ENCODE measurements at places on chromosomes 1 and 21.

DNA sequence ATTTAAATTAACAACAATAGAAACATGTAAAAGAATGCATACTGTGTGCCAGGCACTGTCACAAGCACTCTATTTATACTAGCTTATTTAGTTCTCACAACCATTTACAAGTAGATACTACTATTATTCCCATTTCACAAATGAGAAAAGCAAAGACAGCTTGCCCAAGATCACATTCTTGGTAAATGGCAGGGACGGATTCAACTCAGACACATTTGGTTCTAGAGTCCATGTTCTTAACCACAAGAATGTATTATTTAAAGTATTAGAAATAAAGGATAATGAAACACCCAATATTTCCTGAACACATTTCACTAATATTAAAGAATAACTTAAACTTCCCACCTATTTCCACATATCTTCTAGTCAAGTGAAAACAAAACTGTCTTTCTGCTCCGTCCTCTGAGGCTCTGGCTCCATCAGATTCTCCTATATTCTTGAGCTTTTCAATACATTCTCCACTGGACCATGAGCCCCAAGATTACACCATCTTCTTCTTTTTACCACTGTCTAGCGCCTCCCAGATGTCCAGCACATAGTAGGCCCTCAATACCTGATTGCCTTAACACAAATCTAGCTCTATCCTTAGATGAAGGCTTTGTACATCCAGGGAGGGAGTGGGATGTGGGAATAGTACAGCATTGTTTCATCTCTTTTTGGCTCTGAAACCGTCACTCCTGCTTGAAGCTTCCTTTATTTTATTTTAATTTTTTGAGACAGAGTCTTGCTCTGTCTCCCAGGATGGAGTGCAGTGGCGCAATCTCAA is 29.3 kb downstream of the SOD1 start:
- DNase-seq: no peak

GRCh38 chr1:107152395-107152794 is 11.6 kb downstream of the NTNG1 start:
- DNase-seq: no peak

DNA sequence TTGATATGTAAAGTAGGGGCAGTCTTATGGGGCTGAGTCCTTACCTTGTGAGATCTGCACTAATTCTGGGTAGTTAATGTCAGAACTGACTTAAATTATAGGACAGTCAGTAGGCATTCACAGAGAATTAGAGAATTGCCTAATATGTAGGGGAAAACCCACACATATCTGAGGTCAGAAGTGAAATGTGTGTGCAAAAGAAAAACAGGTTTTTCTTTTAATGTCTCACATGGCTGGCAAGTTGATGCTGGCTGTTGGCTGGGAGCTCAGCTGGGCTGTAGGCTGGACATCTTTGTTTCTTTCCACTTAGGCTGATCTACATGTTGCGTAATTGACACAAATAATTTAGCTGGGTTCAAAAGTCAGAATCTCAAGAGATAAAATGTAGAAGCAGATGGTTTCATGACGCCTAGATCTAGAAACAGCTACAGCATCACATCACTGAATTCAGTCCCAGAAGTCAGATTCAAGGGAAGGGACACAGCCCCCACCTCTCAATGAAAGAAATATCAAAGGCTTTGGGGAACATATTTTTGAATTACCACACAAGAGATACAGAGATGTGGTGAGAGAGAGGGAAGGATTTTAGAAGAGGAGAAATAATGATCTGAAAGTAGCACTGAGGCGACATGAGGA is 98.9 kb downstream of the TNFSF18 start:
- no peak for DNase-seq

DNA sequence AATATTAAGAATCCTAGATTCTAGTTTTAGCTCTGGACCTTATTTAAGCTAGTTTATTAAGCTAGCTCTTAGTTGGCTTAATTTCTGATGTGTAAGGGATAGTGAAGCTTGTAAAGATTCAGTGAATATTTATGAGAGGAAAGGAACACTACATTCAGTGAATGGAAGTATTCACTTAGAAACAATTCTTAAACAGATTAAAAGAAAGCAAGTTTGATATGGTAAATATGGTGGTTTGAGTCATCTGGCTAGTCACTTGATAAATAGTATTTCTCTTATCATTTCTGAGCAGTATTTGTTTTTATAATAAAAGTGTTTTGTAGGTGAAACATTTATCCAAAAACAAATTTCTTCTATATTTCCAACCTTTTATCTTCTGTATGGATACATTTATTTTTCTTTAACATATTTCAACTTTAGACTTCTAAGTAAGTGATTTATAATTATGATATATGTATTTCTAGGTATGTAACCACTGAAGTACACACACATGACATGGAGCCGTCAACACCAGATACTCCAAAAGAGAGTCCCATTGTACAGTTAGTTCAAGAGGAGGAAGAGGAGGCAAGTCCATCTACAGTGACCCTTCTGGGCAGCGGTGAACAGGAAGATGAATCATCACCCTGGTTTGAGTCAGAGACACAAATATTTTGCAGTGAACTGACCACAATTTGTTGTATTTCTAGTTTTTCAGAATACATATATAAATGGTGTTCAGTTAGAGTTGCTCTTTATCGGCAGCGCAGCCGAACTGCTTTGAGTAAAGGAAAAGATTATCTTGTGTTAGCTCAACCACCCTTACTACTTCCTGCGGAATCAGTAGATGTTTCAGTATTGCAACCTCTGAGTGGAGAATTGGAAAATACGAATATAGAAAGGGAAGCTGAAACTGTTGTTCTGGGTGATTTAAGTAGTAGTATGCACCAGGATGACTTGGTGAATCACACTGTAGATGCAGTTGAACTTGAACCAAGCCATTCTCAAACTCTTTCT is 55.6 kb downstream of the SUCO start:
- DNase-seq: no peak

- DNase-seq: no peak
Measured at GRCh38 chr1:84078108-84078841, 65.8 kb upstream of the PRKACB start.

GRCh38 chr1:107997866-107998265 is 32.9 kb upstream of the VAV3 start:
- DNase-seq: no peak

- DNase-seq: no peak
Measured at GRCh38 chr1:17717594-17718535, 37.3 kb upstream of the ACTL8 start.

DNA sequence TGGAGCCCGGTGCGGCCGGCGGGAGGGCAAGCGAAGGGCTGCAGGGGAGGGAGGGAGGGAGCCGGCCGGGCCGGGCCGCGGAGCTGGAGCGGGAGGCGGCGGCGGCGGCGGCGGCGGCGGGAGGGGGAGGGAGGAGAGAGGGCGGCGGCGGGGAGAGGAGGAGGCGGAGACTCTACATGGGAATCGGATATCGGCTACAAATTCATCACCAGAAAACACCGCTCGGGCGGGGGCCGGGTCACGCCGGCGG is at the start of gene AKT3:
TSS of gene AKT3 (minus strand) at position 42 of the 250 bp plus-strand sequence. CDS start 7,073 bp downstream, outside the sequence.
- DNase-seq: peak; percentile 56

DNA sequence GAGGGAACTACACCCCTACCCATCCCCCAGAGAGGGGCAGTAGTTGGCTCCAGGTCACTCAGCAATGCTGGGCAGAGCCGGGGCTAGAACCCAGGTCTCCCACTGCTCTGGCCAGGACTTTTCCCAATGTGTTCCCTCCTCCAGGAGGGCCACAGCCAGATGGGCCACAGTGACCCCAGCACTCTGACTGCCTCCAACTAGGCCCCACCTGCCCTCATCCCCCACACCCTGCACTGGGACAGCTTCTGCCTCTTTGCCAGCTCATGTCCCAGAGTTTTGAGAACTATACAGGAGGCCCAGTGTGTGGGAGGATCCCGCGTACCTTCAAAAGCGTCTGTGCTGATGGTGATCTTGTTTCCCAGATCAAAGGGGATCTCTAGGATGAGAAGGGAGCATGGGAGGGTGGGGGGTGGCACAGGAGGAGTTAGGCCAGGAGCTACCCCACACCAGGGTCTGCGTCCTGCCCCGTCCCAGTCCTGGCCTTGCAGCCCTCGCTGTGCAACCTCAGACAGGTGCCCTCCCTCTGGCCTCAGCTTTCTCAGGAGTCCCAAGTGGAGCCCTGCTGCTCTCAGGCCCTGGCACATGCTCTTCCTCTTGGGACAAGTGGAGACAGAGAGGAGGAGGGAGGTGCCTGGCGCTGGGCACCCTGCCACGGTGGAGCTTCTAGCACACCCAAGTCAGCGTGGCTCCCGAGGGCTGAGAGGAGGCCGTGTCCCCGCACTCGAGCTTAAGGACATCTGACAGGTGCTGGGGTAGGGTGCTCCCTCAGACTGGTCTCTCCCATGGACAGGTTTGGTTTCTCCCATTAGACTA is 22.0 kb downstream of the MYOM3 start:
- DNase-seq: no peak

GRCh38 chr1:117060441-117061317 is 553 bp downstream of the TTF2 start:
- DNase-seq: no peak

GRCh38 chr1:168141871-168142385 is 5.2 kb upstream of the GPR161 start:
- no peak for DNase-seq

- DNase-seq: no peak
Measured at GRCh38 chr1:219883400-219884332, 44.7 kb downstream of the SLC30A10 start.

DNA sequence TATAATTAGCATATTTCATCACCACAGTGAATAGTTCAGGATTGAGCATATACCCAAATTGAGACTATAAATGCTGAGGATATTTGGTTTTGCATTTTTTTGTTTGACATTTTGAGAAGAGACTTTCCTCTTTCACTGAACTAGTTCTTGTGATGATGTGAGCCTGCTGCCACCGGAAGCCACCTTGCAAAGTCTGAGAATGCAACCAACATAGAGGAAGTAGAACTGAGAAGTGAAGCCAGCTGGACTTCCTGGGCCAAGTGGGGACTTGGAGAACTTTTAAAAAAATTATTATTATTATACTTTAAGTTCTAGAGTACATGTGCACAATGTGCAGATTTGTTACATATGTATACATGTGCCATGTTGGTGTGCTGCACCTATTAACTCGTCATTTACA is 102.3 kb downstream of the RPE65 start:
- no peak for DNase-seq

- no peak for DNase-seq
Measured at GRCh38 chr1:218779341-218780100, 394.2 kb upstream of the LYPLAL1 start.

DNA sequence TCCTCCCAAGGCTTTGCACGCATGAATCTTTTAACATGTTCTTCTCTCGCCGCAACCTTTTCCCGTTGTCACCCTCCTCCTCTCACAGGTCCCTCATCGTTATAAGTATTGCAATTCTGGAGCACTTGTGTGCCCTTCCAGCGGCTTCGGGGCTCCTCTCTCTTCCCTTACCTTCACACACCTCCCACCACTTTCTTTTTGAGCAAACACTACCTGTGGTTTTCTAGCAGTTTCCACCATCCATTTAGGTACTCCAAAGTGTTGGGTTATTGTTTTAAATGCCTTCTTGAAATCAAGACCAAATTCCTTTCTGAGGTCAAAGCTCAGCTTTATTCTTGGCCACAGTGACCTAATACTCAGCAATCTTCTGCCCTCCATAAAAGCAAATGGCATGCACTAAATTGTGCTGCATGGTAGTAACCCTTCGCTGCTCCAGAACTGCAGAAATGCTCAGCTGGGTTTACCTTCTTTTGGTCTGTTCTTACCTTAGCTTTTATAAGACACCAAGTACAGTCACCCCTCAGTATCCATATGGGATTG is 472.4 kb downstream of the SETD4 start:
- no peak for DNase-seq

- DNase-seq: no peak
Measured at GRCh38 chr1:109249654-109250401, 489 bp downstream of the CELSR2 start.

GRCh38 chr1:99004861-99005442 is at the start of gene PLPPR5:
Gene PLPPR5 (minus strand): TSS chr1:99004861. CDS start chr1:99004671, 190 bp downstream.
- no peak for DNase-seq

- DNase-seq: no peak
Measured at GRCh38 chr1:179941454-179941853, 13.2 kb upstream of the CEP350 start.

DNA sequence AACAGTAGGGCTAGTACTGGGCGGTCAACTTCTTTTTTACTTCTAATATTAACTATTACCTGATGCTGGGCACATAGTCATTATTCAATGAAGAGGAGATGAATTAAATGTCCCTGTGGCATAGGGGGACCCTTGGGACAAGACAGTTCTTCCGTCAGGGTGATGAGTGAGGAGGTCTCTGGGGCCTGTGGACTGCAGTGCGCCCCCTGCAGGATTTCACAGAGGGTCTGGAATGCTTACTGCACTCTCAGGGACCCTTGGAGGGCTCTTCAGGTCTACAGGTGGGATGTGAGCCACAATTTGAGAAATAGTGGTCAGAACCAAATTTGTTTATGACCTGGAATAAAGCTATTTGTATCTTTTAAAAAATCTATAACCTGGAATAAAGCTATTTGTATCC is 149.4 kb downstream of the FAM78B start:
- DNase-seq: no peak

DNA sequence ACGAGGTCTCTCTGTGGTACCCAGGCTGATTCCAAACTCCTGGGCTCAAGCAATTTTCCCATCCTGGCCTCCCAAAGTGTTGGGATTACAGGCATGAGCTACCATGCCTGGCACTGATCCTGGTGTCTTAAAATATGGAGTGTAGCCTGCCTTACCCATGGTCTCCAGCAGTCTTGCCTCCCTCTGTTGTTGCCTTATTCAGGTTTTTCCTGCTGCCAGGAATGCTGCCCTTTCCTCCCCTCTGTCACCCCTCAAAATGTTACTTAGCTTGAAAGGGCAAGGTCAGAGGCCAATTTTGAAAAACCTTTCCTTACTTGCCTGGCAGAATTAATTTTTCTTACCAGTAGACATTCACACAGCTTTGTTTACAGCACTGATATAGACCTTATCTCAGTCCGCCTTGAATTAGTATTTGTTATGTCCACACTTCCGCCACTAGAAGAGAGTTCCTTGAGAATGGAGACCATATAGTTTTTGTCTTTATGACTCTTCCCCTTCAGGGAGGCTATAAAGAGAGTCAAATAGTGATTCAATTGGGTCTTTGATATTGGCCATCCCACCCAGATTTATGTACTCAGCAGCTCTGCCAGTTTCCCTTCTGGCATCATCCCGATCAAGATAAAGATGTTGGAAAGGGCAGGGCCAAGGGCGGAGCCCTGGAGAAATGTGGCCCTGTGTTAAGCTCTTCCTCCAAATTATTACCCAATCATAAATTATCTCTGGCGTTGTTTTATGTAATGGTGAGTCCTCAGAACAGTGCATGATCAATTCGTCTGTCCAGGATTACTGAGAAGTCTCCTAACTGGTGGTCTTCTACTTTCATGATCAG is 38.8 kb downstream of the C1orf21 start:
- no peak for DNase-seq

- no peak for DNase-seq
Measured at GRCh38 chr1:221809091-221810029, 67.5 kb upstream of the DUSP10 start.

DNA sequence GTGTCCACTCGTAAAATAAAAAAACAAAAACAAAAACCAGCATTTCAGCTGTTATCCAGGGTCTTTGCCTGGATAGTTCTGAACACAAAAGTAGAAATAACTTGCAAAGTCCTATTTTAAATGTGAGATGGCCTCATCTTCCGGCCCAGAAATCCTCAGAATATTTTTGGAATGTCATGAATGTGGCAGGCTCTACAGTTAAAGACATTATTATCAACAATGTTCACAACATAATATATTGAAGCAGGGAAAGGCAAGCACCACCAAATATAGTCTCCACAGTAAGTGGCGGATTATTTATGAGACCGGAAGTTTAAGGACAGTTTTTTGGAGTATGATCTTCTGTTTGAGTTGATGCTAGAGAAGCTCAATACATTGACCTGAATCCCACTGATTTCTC is 1.2 kb upstream of the C1orf198 start:
- DNase-seq: no peak

Measured in AG09319 (cell line).